ENCODE measurements at places on chromosomes 5 and 9.

- DNase-seq: no peak
These were observed 150.3 kb upstream of the SLC28A3 start for GRCh38 chr9:84490842-84491325.

- no peak for DNase-seq
These were observed 36.5 kb upstream of the SYNPO start for GRCh38 chr5:150604010-150604409.

DNA sequence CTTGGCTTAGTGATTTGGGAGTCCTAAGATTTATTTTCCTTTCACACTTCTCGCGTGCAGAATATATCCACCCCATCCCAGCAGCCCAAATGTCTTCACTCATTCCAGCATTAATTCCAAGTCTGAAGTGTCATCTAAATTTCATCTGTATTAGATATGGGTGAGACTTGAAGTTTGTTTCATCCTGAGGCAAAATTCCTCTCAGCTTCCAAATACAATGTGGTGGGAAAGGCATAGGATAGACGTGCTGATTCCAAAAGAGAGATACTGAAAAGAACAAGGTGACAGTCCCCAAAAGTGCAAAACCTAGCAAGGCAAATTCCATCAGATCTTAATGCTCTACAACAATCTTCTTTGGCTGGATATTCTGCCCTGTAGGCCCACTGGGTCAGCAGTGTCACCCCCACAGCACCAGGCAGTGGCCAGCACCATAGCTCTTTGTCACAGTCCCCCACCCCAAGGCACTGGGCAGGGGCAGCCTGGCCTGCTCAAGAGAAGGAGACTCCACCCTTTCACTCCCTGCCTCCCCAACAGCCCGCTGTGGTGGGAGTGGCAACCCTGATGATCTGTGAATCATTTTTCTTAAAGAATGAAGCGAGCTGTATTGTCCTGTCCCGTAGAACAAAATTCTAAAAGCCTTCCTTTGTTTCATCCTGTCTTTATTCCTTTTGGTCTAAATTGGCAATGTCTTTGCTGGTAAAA lies 2.7 kb upstream of the ADAM19 start:
- DNase-seq: no peak

DNA sequence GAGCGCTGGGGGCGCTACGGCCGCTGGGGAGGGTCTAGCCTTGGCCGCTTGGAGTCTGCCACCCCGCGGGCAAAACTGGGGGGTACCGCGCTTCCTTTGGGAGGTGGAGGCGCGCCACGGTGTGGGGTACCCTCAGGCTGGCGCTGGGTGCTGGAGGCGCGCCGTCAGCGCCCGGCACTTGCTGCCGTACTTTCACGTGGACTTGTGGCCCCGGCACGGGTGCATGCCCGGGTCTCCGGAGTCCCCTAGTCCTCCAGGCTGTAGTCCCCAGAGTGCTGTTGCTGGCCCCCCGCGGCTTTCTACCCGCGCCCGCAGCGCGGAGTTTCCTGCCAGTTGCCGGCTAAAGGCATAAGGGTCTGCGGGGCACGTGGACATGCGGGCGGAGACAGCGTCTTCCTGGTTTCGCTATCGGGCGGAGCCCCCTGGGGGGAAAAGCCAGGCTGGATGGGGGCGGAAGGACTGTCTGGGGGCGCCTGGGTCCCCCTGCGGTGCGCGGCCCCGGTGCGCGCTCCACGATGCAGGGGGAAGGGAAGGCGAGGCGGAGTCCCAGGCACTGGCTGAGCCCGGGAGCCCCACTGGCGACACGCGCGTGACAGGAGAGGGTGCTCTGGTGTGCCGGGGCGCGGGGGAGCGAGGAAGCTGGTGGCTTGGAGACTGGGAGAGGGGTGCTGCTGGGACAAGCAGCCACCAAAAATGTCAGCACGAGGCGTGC lies 666 bp downstream of the PPARGC1B start:
- DNase-seq: peak; percentile 58

GRCh38 chr5:152549709-152550108 lies 144.6 kb upstream of the NMUR2 start:
- no peak for DNase-seq

GRCh38 chr5:97745817-97746216 lies 562.8 kb upstream of the RIOK2 start:
- no peak for DNase-seq

- no peak for DNase-seq
These were observed 139.3 kb upstream of the NR3C1 start for GRCh38 chr5:143542798-143543144.

GRCh38 chr5:51225789-51226742 lies 157.2 kb upstream of the ISL1 start:
- peak; percentile 23 for DNase-seq

- no peak for DNase-seq
These were observed 278.8 kb downstream of the GAS1 start for GRCh38 chr9:86668488-86668887.

DNA sequence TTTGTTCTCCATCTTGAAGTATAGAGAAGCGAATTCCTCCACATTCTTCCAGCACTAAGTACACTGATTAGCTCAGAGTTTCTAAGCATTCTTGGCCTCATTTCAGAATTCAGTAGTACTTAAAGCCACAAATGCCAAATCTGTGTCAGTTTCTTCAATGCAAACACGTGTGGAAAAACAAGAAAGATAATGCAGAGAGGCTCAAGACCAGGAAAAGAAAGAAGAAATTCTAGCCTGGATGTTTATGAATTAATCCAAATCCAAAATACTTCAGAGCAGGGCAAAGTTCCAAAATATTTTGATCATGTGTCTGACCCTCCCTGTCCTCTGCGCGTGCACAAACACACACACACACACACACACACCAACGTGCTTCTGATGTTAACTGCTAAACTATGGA lies 457.6 kb downstream of the SLCO4C1 start:
- no peak for DNase-seq

DNA sequence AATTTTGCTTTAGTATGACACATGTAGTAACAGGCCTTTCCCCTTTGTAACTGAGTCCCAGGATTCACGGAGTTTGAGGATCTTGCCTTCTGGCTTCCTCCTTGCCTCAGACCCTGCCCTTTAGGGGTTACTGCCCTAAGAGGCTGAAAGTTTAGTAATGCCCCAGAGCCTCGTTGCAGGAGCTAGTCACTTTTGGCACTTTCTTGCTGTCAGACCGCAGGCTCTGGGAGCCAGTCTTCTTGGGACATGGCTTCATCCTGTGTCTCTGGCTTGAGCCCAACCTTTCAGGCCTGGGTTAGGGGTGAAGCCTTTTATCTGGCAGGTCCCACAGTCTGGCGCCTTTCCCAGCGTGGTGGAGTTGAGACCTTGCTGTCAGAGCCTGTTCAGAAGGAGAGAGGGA lies 185.6 kb upstream of the DMRT1 start:
- no peak for DNase-seq

DNA sequence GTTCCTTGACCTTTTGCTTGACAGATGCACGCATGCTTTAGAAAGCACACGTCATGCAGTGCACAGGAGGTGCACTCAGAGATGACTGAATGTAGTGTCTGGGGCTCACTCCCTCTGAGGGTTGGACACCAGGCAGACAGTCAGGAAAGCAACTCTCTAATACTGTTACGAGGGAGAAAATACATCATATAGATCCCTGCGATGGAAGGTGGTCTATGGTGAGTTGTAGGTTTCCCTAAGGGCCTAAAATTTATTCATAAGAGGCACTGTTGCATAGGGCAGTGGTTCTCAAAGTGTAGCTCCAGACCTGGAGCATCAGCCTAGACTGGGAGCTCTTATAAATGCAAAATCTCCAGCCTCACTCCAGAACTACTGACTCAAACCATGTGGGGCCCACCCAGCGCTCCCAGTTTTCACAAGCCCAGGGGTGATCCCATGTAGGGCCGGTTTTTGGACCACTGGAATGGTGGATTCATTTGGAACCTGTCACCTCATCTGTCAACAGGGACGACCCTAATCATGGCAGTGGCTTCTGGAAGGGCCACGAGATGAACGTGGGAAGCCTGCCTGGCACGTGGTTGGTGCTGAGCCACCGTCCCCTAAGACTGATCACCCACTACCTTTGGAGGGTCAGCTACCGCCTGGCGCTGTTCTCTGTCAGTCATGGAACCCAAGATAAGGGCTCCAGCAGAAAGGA lies 16.8 kb upstream of the PHF19 start:
- no peak for DNase-seq

- peak; percentile 32 for DNase-seq
These were observed 39.4 kb downstream of the MRPS27 start for GRCh38 chr5:72280581-72281069.

- DNase-seq: no peak
These were observed 56.6 kb downstream of the SLC36A1 start for GRCh38 chr5:151504006-151504405.

- no peak for DNase-seq
These were observed 4.5 kb downstream of the NDUFS6 start for GRCh38 chr5:1805736-1806135.

- no peak for DNase-seq
These were observed 94.7 kb downstream of the KLHL3 start for GRCh38 chr5:137641148-137641547.

DNA sequence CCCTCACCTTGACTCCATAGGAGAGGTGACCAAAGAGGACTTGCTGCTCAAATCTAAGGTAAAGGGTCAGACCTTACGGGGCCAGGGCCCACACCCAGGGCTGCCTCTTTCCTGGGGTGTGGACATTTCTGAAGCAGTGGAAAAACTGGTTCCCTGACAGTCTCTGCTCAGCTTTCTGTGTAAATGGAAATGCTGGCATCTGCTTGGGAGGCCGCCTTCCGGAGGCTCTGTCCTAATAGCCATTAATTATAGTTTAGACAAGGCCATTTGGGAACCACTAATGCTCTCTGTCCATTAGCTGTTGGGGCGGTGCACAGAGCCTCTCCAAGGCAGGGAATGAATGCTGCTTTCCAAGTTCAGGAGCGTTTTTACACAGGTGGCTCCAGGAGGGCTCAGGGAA lies 17.3 kb downstream of the USP20 start:
- DNase-seq: no peak

DNA sequence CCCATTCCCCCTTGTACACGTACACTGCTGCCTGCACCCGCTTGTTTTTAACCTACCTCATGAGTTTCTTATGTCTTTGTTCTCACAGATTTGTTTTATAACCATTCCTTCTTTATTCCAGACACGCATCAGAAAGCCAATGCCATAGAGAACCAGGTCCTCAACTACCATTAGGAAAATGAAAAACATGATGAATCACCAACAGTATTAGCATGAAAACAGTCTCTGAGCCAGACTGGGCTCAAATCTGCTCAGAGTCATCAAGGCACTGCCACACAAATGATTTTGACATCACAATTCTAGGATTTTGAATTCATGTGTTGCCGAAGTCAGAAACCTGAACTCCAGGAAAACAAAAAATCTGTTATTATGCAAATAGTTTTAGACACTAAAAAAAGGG lies 394.1 kb upstream of the GRIA1 start:
- DNase-seq: no peak

GRCh38 chr5:178186427-178186826 lies 744 bp downstream of the GMCL2 start:
- no peak for DNase-seq

- DNase-seq: no peak
These were observed 194.8 kb downstream of the CRB2 start for GRCh38 chr9:123550797-123551196.

DNA sequence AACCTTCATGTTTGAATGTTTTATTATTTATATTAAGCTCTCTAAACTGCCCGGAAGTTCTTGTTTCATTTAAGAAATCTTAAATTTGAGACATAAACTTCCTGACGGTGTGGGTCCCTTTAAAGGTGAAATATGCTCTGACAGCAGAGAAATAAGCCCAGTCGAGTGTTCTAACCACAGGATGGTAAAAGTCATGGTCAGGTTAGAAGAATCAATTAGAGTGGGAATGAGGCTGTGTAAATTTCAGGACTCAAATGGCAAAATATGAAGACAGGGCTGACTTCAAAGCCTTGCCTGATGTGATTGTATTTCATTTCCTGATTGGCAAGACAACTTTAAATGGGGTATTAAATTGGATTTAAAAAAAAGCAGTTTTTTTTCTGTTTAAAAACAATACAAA lies 432.9 kb upstream of the BRINP1 start:
- DNase-seq: no peak

DNA sequence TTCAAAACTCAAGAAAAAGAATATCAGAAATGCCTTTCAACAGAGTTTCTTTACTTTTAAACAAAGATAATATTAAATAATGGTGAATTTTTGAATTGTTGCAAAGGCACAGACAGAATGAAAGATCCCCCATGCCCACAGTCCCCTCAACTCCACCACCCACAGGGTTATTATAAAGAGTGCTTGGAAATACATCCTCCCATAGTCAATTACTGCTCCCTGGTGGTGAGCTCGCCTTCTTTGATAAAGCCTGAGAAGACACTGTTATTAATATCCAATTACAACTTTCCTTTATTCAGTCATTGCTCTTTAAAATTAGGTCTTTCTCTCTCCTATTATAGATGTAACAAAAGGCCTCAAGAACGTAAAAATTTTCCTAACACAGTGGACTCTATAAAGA lies 490.2 kb upstream of the RORB start:
- DNase-seq: peak; percentile 6

DNA sequence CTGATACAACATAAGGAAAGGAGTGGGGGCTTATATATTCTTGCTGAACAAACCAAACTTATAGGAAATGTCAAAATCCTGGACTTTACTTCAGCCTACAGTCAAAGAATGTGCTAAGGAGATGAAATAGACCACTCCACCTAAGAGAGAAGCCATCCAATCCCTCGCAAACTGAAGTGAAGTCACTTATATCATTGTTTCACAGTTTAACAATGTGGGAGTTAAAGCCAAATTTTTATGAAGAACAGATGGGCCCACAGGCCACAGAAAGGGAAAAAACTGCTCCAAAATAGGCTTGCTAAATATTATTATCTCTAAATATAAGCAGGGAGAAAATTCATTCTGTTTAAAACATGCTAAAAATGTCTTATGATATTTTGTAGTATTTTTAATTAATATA lies 233.3 kb downstream of the GAS1 start:
- DNase-seq: no peak

DNA sequence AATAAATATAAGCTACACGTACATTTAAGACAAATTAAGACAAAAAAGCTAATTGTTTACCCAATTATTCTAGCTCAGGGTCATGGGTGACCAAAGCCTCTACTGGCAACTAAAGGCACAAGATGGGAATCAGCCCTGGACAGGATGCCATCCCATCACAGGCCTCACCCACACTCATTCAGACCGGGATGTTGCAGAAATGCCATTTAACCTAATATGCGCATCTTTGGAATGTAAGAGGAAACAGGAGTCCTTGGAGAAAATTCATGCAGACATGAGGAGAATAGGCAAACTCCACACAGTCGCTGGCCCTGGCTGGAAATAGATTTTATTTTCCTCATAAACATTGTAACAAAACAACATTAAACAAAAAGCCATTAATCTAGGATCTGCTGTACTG lies 2003.8 kb upstream of the CDH9 start:
- no peak for DNase-seq

- no peak for DNase-seq
These were observed 8.9 kb upstream of the STK32A start for GRCh38 chr5:147225938-147226337.
